ENCODE measurements at places on chromosomes 7 and 10.
A peak's percentile ranks its signal among the peaks of the same experiment; 100 is the strongest.

- DNase-seq, result no peak
Observed at GRCh38 chr7:18607025-18607424, 111.5 kb downstream of the HDAC9 start.

GRCh38 chr10:60479305-60480020 is 89.8 kb upstream of the ANK3 start:
- no peak for DNase-seq

DNA sequence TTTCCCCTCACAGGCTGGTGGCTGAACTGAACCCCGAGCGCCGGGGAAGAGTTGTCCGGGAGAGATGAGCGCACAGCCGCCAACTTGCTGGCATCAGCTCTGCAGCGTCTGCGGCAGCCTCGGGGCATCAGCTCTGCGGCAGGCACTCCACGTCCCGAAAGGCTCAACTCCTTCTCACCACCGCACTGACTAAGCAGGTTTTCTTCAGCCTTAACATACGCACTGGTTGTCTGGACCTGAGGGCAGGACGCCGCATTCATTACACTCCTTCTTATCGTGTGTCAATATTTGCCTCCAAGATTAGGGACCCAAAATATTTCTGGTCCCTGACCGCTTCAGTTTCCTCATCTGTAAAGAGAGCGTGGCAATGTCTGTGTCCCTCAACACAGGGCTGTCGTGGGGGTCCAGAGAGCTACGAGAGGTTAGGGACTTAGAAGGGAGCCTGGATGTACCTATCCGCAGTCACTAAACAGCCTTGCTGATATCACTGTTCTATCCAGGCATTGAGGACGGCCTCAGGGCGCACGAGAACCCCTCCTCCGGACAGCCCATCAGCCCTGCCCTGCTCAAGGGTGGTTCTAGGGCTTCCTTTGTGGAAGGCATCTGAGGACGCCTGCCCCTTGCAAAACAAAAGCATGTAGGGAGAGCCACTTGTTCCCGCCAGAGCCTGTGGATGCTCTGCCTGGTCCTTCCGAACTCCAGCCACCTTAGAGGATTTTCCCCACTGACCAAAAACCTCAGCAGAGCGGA is 42.8 kb upstream of the FIGNL1 start:
- no peak for DNase-seq

DNA sequence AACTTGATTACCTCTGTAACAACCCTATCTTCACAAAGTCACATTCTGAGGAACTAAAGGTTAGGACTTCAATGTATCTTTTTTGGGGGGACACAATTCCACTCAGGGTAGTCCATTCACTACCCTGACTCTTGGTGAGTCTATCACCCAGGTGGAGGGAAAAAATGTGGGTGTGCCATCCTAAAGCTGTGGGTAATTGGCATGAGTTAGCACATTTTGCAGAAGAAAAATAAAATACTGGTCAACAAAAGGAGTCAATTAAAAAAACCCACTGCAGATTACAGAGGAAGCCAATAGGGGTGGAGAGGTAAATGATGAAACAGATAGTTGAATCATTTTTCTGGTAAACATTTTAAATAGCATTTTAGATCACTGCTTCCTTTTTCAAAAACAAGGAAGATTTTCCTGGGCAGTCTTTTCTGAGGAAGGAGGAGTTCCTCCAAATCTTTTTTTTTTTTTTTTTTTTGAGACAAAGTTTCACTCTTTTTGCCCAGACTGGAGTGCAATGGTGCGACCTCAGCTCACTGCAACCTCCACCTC is 5.1 kb upstream of the BLVRA start:
- no peak for DNase-seq

DNA sequence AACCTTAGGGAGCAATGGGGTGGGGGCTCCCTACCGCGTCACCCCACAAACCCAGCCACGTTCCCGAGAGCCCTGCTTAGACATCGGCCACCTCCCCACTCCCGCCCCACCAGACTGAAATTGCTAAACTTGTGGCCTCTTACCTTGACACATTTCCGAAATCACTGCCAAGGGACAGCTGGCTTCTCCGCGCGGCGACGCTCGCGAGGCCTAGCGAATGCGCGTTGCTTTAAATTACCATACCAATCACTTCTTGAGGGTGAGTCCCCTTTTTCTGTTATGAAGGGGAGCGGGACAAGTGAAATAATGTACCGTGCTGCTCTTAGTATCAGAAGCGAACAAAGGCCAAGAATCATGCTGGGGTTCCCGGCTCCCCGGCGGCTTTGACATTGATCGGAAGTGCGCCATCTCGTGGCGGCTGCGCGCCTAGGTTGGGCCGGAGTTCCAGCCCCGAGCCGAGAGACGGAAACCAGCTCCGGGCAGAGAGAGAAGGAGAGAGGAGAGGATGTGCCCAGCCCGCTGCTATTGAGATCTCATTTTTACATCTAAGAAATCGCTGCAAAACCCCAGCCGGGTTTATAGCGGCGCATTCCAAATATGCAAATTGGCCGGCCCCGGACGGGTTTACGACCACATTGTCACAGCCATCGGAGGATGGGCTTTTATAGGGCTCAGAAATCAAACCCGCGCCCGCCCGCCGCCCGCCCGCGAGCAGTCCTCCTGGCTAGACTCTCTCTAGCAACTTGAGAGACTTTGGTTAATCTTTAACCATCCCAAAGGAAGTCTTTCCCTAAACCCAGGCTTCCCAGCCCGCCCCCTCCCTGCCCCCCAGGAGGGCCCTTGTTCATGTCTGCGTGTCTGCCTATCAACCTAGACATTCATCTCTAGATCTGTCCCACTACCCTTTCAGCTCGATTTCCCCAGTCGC is 5.3 kb downstream of the HOXA11 start:
- DNase-seq, result peak; percentile 33

DNA sequence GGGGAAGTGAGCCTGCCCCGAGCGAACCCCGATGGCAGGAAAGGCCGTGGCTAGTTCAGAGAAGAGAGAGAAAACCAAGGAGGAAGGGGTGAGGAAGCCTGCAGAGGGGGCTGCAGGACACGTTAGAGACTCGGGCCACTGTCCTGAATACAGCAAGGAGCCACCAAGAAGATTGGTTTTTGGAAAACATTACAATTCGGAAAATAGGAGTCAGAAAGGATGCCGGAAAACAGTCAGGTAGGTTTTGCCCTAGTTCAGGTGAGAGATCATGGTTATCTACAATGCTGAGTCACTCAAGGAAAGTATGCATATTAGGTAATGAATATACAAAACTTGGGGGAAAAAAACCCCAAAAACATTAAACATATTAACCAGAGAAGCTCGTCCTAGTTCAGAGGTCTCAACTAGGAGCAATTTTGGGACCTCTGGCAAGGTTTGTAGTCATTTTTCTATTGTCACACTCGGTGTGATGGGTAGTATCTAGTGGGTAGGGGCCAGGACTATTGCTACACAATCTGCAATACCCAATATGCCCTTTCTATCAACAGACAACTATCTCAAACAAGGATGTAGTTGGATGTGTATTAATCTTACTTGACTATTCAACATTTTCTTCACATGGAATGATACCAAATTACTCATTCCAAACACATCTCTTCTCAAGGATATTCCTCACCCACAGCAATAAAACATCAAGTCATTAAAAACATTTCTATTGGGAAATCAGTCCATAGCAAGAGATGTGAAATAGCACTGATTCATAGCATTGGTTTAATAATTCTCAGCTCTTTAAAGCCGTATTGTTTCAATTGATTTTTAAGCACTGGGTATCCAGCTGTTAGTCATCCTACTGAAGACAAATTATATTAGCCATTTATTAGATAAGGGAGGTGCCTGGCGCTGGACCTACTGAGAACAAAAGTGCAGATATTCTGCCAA is 74.4 kb upstream of the RSU1 start:
- no peak for DNase-seq

DNA sequence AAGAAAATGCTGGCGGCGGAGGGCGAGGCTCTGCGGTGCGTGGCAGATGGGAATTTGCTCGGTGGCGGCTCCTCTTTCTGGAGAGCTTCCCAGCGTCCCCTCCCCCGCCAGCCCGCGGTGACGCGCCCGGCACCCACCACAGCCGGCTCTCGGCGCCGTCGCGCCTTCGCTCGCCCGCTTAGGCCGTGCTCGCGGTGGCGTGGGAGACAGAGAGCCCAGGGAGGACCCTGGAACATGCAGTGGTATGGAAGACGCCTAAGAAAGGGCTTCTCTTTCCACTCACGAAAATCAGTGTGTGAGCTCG is 576 bp upstream of the CSGALNACT2 start:
- DNase-seq, result no peak

GRCh38 chr7:105656922-105657521 is 75.7 kb upstream of the EFCAB10 start:
- peak; percentile 55 for DNase-seq

- DNase-seq, result no peak
Observed at GRCh38 chr10:63751836-63752235, 230.6 kb downstream of the REEP3 start.

DNA sequence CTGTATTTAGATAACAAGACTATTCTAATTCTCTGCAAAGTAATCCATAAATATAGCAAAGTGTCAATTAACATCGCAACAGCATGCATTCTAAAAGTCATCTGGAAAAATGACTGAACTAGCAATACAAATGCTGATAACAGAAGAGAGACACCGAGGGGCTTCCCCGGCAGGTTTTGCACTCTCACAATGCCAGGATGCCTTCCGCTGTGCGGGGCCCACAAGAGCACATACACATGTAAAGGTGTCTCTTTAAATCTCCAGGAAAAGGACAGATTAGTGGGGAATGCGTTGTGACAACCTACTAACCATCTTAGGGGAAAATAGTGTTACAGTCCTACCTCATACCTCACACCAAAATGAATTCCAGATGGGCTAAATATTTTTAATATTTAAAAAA is 86.9 kb downstream of the CXCL12 start:
- no peak for DNase-seq

- DNase-seq, result no peak
Observed at GRCh38 chr10:110610308-110610774, 33.8 kb upstream of the RBM20 start.

GRCh38 chr7:55336540-55336939 is 28.6 kb upstream of the LANCL2 start:
- DNase-seq, result no peak

DNA sequence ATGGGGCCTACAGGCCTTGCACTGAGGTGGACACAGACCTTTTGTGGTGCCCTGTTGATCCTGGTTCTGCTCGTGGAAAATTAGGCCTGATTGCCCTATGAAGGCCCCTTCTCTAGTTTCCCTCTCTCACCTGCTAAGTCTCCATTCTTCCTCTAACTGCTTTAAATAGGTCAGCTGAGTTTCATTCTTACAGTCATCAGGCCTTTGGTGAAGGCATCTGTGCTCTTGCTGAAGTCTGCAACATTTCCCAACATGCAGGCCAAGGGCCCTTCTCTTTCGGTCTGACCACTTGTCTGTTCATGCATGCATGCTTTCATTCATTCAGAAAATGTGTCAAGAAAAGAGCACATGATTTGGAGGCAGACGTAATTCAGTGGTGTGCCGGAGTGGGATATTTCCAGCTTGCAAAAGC is 244.0 kb downstream of the BUB3 start:
- no peak for DNase-seq

- no peak for DNase-seq
Observed at GRCh38 chr7:28891192-28891875, 66.8 kb downstream of the TRIL start.

DNA sequence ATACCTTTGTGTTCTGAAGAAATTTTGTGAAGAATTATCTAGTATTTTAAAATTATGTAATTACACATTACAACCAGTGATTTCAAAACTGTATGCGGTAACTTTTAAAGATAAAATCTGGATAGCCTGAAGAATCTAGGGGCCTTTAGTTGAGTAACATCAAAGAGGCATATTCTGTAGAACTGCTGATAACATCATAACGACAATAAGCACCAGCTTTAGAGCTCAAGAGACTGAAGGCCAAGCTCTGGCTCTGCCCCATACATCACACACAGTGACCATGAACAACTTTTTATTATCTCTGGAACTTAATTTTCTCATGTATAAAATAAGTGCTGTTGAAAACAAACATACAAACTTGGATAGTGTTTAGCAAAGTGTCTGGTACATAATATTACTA is 121.1 kb upstream of the RHOBTB1 start:
- no peak for DNase-seq

- DNase-seq, result no peak
Observed at GRCh38 chr7:148121401-148121800, 469.2 kb upstream of the C7orf33 start.

DNA sequence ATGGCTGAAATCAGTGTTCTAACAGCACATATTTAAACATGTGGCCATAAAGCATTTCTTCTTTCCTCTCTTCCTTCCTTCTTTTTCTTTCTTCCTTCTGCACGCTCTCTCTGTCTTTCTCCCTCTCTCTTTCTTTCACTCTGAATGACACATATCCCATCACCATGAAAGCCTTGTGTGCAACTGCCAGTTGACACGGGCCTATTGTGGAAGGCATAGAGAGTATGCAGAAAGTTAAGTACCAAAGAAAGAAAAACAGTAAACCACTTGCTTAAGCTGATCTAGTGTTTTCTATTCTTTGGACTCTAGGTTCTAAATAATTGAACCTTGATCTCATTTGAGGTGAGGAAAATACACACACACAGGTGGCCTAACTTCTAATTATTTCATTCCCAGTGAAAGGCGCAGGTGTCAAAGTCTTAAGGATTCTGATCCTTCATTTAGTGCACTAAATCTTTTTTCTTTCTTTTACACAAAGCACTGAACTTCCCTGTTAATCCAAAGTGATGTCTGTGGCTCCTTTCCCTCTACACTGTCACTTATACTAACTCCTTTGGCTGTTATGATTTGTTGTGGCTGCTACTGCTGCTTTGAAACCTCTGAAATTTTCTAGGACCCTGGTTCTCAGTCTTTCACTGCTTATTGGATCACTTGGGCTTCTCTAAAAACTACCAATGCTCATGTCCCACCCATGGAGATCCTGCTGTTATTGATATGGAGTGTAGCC is 17.7 kb downstream of the DKK1 start:
- no peak for DNase-seq

GRCh38 chr7:65438598-65438997 is 64.9 kb downstream of the ZNF92 start:
- DNase-seq, result no peak

- no peak for DNase-seq
Observed at GRCh38 chr10:24897326-24897926, 55.0 kb downstream of the PRTFDC1 start.

All from omental fat pad (tissue), 4 donors.